ENCODE measurements at places on chromosomes 12 and 14. TPM values are rescaled to one million over a fixed set of nuclear protein-coding genes. Genes with fewer than 3 reads are reported as not detected.

GRCh38 chr12:122927756-122928403 is 32.0 kb upstream of the VPS37B start:
- no peak overlapping the region for H3K27ac ChIP-seq
- H3K36me3 ChIP-seq = no peaks in the 10 kb centered on the region
- no peak overlapping the region for H3K4me3 ChIP-seq
- no peaks in the 10 kb centered on the region for H3K27me3 ChIP-seq

The PLEK2 gene
- 0.84 TPM for total RNA-seq

DNA sequence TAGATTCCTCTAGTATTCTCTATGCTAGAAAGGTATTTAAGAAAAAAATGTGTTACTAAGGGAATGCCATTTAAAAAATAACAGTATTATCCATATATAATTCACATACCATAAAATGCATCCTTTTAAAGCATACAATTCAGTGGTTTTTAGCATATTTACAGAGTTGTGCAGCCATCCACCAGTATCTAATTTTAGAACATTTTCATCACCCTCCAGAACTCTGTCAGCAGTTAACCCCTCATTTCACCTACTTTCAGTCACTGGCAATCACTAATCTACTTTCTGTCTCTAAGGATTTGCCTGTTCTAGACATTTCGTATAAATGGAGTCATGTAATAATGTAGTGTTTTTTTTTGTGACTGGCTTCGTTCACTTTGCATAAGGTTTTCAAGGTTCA is 33.4 kb downstream of the TBC1D15 start:
- peaks cover 34% of the 10 kb centered on the region for H3K4me1 ChIP-seq
- H3K4me3 ChIP-seq = no peak overlapping the region
- H3K27ac ChIP-seq = no peak overlapping the region
- H3K36me3 ChIP-seq = no peaks in the 10 kb centered on the region

GRCh38 chr12:86623267-86623666 is 367.1 kb upstream of the MGAT4C start:
- peaks cover 5% of the 10 kb centered on the region for H3K36me3 ChIP-seq
- H3K4me1 ChIP-seq = no peaks in the 10 kb centered on the region
- no peak overlapping the region for H3K4me3 ChIP-seq

DNA sequence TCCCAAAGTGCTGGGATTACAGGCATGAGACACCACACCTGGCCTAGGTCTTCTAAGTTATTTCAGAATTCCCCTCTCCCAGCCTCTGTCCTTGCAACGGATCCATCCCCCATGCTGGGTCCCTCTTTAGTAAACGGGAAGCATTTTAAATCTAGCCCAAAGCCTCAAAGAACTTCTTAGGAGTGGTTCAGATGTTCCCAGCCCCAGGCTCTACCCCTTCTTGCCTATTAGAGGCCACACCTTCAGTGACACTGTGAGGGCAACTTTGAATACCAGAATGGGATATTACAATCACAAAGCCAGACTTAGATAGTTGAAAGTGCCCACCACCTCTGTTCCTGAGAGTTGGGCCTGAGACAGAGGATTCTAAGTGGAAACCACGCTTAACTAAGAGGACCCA is 18.1 kb upstream of the SPPL3 start:
- no peaks in the 10 kb centered on the region for H3K4me1 ChIP-seq
- H3K27me3 ChIP-seq = no peaks in the 10 kb centered on the region
- DNase-seq = no peak
- no peak overlapping the region for H3K27ac ChIP-seq
- no peak overlapping the region for H3K4me3 ChIP-seq

DNA sequence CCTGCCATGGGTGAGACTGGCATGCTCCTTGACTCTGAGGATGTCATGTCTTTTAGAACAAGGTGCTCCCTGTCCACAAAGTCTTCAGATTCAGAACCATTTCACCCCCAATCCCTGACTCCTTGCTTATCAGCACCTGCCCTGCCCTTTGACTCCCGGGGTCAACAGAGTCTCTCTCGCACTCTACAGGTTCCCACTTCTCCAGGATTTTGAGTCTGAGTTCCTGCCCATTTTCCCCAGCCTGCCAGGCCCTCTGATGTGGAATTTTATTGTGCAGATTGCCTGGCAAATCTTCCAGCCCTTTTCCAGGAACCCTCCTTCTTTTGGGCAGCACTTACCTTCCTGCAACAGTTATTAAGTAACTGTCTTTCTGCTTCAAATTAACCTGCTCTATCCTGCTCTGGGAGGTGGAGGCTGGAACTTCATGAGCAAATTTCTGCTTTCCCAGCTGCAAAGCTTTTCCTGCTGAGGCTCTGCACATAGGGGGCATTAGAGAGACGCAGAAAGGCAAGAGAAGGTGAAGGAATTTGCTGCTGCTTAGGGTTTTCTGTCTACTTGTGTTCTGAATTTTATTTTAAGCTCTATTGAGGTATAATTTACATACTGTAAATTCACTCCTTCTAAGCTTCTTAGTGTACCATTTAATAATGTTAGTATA is 259.1 kb downstream of the PCNX1 start:
- no peak for DNase-seq
- peaks cover 26% of the 10 kb centered on the region for H3K27me3 ChIP-seq
- no peak overlapping the region for H3K27ac ChIP-seq
- peaks cover 25% of the 10 kb centered on the region for H3K4me1 ChIP-seq
- no peak overlapping the region for H3K4me3 ChIP-seq

DNA sequence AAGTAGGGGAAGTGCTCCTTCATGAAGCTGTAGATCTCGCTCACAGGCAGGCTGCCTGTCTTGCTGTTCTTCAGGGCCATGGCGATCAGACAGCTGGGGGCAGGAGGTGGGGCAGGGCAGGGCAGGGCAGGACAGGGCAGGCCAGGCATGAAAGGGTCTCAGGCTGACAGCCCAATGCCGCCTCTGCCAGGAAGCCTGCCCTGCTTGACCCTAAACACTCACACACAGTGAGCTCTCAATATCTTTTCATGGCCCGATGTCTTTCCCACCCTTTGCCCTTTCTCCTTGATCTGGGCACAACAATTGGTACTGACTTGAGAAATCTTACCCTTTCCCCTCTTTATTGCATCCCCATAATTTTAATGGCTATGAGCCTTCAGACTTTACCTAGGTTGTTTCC is 22.4 kb downstream of the FOXN4 start:
- H3K4me1 ChIP-seq = peaks cover 5% of the 10 kb centered on the region
- H3K27ac ChIP-seq = no peak overlapping the region
- no peak overlapping the region for H3K4me3 ChIP-seq
- H3K36me3 ChIP-seq = no peaks in the 10 kb centered on the region
- no peak for DNase-seq

DNA sequence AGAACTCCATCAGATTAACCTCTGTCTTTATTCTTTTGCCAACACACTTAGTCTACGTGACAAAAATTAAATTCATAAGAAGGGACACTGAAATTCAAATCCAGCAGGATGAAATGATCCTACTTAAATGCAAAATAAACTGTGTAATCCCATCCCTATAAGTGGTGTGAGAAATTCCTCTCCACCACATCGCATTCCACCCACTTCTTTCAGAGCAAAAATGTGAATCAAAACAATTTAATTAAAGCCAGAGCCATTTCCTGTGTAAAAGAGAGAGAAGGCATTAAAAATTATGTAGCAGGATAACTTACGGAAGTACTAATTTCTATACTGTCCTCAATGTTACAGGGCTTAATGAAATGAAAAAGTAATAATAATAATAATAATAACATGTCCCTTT is 844.3 kb downstream of the GALC start:
- H3K27me3 ChIP-seq = no peaks in the 10 kb centered on the region

DNA sequence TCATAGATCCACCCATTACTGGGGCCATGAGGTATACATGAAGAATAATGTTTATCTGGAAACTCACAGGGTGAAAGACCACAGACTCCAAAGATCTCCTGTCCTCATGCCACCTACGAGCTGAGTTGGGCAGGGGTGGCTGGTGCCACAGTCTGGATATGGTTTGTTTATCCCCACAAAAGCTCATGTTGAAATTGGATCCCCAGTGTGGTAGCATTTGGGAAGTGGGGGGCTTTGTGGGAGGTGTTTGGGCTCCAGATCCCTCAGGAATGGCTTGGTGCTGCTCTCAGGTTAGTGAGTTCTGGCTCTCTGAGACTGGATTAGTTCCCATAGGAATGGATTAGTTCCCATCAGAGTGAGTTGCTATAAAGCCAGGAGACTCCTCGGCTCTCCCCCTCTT is 192.3 kb upstream of the FSCB start:
- H3K36me3 ChIP-seq = no peaks in the 10 kb centered on the region
- H3K27ac ChIP-seq = no peak overlapping the region
- H3K4me1 ChIP-seq = no peaks in the 10 kb centered on the region
- no peak overlapping the region for H3K4me3 ChIP-seq
- no peaks in the 10 kb centered on the region for H3K27me3 ChIP-seq
- DNase-seq = no peak

DNA sequence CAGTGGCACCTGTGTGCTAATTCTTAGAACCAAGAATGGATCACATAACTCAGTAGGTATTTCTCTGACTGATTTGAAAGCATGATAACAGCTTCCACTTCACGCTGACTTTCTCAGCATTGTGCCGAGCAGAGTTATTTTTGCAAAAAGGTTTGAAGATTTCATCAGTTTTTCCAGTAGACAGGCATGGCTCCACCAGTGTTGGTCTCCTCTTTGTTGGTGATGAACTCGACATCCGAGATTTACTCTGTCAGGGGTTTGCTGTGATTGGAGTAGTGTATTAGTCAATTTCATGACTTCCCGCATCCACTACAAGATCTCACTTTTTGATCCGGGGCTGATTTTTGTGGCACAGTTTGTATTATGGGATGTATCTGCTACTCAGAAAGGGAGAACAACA is 85.3 kb downstream of the PRKCH start:
- DNase-seq = peak; percentile 52
- H3K36me3 ChIP-seq = peaks cover 2% of the 10 kb centered on the region
- H3K27ac ChIP-seq = peak overlapping the region; percentile 51
- H3K4me3 ChIP-seq = peak overlapping the region; percentile 67
- peaks cover 65% of the 10 kb centered on the region for H3K4me1 ChIP-seq

The TRIM9 gene
- 1.4 TPM for total RNA-seq

The PAX9 gene
- total RNA-seq = not detected

- H3K4me1 ChIP-seq = no peaks in the 10 kb centered on the region
- no peak for DNase-seq
- no peaks in the 10 kb centered on the region for H3K27me3 ChIP-seq
- H3K27ac ChIP-seq = no peak overlapping the region
- peaks cover 3% of the 10 kb centered on the region for H3K36me3 ChIP-seq
These were observed 23.6 kb downstream of the OR11H4 start for GRCh38 chr14:20262642-20263128.

The TAS2R31 gene
- total RNA-seq = 1.9 TPM

- H3K27me3 ChIP-seq = no peaks in the 10 kb centered on the region
- no peak overlapping the region for H3K4me3 ChIP-seq
- H3K4me1 ChIP-seq = peaks cover 5% of the 10 kb centered on the region
- no peak for DNase-seq
- H3K36me3 ChIP-seq = peaks cover 5% of the 10 kb centered on the region
These were observed 125.8 kb downstream of the C12orf42 start for GRCh38 chr12:103369929-103370328.

The SPSB2 gene
- 10.4 TPM for total RNA-seq

The KDM5A gene
- total RNA-seq = 75.0 TPM

- H3K27me3 ChIP-seq = no peaks in the 10 kb centered on the region
- peaks cover 60% of the 10 kb centered on the region for H3K4me1 ChIP-seq
- H3K36me3 ChIP-seq = no peaks in the 10 kb centered on the region
- H3K27ac ChIP-seq = peak overlapping the region; percentile 73
- H3K4me3 ChIP-seq = peak overlapping the region; percentile 70
- DNase-seq = peak; percentile 45
These were observed 30.3 kb downstream of the PITPNM2 start for GRCh38 chr12:123120452-123121166.

Measured in activated T-cell treated with anti-CD3 and anti-CD28 coated beads, Interleukin-2, amount 50 U/mL, for 72 hours (primary cell).